ENCODE measurements at places on chromosomes 6 and 20.

DNA sequence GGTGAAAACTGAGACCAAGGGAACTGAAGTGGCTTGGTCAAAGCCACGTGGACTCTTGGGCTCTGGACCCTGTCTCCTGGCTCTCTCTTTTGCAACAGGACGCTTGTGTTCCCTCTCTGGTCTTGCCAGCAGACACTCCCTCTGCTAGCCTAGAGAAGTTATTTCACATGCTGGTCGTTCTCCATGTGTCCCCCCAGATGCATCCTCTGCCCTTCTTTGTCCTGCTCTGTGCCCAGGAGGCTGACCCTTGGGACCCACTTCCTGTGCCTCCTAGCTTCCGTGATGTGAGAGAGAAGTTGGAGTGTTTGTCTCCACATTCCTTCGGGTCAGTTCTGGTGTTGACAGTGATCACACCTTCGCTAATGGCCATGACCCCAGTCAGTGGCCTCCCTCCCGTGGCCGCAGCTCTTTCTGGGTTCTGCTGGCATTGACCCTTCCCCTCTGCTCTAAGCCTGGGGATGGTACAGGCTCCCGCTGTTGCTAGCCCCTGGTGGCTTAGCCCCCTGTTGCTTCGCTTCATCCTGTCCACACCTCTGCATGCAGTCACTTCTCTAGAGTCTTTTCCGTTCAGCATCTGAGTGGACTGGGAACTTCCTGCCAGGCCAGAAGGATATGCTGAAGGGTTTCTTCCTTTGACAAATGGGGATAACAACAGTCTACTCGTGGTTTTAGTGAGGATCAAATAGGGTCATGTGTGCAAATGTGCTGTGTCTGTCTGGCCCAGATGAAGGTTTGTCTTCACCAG is 70.1 kb upstream of the BMP2 start:
- DNase-seq = no peak

DNA sequence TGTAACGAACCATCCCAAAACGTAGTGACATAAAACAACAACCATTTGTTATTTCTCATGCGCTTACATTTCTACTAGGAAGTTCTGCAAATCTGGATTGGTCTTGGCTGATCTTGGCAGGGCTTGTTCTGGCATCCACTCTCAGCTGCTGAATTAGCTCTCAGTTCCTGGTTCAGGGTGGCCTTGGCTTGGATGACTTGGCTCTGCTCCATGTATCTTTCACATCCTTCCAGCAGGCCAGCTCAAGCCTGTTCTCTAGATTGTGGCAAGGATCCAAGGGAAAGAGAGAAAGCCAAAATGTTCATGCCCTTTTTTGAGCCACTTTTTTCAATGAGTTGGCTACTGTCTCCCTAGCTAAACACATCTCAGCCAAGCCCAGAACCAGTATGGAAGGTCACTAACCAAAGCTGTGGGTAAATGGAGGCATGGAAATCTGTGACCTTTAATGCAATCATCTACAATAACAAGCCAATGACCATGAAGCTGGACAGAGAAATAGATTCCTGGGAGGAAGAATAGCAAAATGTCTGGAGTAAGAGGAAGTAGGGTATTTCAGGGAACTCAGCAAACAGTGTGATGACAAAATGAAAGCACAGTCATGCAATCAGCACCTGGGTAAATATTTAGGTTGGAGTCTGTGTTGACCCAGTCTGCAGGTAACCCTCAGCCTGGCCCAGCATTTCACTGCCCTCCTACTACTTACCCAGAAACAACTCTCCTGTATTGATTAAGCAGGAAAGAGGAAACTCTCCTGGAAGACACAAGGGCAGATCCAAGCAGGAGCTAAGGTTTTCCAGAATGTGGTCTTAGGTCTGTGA is 32.7 kb upstream of the SNAP25 start:
- no peak for DNase-seq

- no peak for DNase-seq
These were observed 96.2 kb upstream of the TOP1 start for GRCh38 chr20:40932436-40932835.

DNA sequence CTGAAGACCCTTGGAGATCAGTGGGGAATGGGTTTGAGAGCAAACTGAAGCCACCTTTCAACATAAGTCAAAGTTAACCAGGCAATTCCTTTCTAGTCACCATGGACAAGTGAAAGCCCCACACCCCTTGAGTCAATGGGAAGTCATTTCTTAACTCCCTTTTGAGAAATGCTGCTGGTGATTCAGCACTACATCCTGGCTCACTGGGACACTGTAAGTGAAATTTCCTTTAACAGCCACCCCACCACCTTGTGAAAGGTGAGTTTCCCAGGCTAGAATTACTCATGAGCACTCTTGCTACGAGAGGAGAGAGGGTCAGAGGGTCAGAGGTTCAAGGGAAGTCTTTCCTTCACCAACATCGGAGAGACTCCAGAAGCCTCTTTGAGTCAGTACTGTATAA is 93.3 kb upstream of the MARCKS start:
- peak; percentile 12 for DNase-seq

DNA sequence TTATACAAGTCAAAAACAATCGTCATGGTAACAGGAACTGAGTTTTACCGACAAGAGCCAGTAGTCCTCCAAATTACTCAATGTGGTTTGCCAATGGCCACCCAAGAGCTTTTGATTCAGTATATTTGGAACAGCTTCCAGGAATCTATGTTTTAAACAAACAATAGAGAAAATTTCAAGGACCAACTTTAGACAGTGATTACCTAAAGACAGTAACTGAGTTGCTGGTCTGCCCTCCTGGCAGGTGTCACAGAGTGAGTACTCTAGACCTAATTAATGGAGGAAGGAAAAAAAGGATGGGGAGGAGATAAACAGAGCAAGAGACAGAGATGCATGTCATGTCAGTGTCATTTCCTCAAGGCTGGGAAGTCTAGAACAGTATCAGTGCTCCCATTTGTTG is 361.3 kb upstream of the BTBD3 start:
- DNase-seq = no peak

- DNase-seq = no peak
These were observed 79.1 kb upstream of the MAN1A1 start for GRCh38 chr6:119428633-119429032.

DNA sequence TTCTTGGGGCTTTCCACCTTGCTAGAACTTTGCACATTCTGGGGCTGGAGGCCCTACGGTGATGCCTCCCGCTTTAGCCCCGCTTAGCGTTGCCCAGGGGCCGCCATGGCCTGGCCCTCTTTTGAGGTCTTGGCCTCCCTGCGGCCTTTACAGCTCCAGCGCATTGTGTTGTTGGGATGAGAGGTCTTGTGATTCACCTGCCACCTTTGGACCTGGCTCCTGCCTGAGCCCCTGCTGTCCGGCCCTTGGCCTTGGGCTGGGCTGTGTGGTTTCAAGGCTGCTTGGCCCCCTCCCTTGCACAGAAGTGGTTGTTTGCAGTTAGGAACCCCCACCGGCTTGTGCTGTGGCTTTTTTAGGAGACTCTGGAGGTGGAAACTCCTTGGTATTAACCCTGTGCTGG is 61.0 kb upstream of the CDH4 start:
- DNase-seq = no peak

DNA sequence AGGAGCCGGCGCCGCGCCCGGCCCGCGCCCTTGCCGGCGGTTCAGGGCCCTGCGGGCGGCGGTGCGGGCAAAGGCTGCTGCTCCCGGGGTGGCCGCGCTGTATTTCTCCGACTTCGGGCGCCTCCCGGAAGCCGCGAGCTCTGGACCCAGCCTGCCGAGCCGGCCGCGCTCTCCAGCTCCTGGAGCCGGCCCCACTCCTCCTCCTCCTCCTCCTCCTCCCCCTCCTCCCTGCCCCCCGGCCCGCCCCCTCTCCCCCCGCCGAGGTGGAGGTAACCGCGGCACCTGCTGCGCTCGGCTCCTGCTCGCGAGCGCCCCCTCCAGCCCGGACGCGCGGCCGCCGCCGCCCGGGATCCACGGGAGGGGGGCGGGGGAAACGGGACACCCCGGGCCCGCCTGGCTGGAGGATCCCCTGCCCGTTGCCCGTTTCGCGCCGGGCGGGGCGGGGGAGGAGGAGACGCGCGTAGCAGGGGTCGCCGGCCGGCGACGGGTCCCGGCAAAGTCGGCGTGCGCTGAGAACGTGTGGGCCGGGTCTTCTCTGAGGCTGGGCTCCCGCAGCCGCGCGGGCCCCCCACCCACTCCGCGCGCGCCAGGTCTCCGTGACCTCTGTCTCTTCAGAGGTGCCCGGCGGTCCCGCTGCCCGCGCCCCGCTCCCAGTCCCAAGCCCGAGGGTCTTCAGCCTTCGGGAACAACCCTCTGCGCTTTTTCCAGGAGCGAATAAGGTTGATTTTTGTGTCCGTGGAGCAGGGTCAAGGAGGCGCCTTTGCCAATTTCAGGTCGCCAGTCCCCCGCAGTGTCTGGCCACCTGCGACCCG is at the start of gene SLC22A23:
TSS of gene SLC22A23 (minus strand) at position 153 of the 812 bp plus-strand sequence. CDS start 491 bp downstream, outside the sequence.
- DNase-seq = no peak

- no peak for DNase-seq
These were observed 161.0 kb downstream of the BACH2 start for GRCh38 chr6:90135667-90136066.

DNA sequence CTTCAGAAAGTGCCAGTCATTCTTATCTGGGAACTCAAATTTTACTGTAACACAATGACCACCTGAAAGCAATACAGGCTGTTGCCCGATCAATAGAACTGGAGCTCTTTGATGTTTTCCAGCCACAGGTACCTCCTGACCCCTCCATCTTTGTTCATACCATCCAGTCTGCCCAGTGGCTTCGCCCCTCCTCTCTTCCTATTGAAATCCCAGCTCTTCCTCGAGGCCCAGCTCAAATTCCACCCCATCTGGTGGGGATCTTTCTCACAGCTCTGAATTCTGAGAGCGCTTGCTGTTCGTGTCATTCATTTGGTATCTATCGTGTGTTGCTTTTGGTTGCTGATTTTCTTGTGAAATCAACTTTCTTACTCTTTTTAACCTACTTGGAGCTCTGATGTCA is 87.9 kb upstream of the CNKSR3 start:
- no peak for DNase-seq

- DNase-seq = no peak
These were observed 18.7 kb upstream of the TTPAL start for GRCh38 chr20:44457016-44457415.

DNA sequence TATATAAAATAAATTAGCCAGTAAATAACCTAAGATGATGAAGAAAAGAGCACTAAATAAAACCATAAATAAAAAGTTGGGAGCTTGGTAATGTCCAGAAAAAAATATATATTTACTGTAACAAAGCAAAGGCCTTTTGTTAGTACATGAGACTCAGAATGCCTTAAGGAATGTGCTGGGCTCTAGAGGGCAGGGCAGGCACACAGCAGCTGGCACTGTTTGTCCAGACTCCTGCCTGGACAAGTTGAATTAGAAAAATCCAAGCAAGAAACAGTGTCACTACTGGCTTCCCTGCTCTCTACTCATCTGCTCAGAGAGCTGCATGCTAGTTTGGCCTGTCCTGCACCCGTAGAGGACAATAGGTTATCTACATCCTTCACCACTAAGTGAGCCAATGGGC is 8.8 kb downstream of the DEFB129 start:
- no peak for DNase-seq

Data from BJ (cell line).